ENCODE measurements at places on chromosomes 3 and 15.
A peak's percentile ranks its signal among the peaks of the same experiment; 100 is the strongest.

- DNase-seq: no peak
These were observed 129.3 kb downstream of the TMEM108 start for GRCh38 chr3:133167340-133168024.

GRCh38 chr3:15796771-15797641 lies 773 bp downstream of the ANKRD28 start:
- DNase-seq: peak; percentile 42

DNA sequence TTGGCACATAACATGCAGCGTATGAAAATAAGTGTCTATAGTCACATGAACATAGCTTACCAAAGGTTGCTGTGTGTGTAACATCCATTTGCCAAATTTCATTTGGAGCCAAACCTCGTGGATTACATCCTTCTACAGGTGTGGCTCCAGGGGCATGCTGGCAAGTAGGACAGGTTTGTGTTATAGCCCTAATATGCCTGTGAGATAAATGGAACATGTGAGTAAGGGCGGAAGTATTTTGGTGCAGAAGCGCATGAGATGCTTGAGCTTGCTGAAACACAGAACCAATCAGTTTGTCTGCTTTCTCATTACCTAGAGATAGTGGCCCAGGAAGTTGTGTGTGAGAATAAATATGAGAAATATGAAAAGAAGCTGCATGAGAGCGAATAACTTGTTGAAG lies 21.8 kb upstream of the XCR1 start:
- no peak for DNase-seq

GRCh38 chr3:20352546-20353179 lies 166.7 kb upstream of the SGO1 start:
- DNase-seq: no peak

GRCh38 chr3:55461896-55462295 lies 25.2 kb downstream of the WNT5A start:
- DNase-seq: no peak

DNA sequence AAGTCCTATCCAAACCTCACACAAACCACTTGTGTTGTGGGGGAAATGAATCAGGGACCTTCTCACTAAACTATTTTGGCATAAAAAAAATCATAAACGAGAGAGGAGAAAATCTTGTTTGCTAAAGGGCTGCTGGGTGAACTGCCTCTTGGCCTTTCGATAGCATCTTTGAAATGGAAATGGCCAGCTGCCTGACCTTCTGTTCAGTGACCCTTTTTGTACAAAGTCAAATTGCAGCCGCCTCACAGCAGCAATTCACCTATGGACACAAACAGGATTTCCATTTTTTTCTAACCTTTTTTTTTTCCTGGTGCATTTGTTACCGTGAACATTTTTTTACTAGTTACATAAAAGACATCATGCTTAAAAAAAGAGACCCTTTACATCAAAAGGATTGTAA lies 89.0 kb upstream of the ONECUT1 start:
- no peak for DNase-seq

DNA sequence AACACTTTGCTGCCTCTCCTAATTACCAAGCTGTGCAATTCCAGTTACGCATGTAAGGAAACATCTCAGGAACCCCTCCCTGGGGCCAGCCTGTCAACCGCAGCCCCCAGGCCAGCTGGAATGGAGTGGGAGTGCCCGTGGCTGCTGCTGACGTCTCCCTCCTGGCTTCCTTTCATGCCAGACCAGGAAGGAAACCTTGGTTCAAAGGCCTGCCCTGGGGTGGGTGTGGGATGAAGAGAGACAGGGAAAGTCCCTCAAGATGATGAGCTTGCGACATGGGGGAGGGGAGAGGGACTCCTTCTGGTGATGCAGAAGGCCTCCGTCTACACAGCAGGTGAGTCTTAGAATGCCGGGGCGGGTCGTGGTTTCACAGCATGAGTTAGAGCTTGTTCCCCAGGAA lies 11.4 kb upstream of the CYP11A1 start:
- DNase-seq: peak; percentile 40

GRCh38 chr15:88644741-88645140 lies 5.9 kb downstream of the ISG20 start:
- no peak for DNase-seq

- no peak for DNase-seq
These were observed 7.1 kb downstream of the CHD2 start for GRCh38 chr15:92907229-92907628.

All from CD4-positive, alpha-beta T cell treated with Interleukin-12 subunit alpha and Interleukin-12 subunit beta, for 1 hour (primary cell).